ENCODE measurements at places on chromosomes 5 and 9. TPM values are rescaled to one million over a fixed set of nuclear protein-coding genes. Genes with fewer than 3 reads are reported as not detected.

Gene FRMD3
- 5.0 TPM for total RNA-seq

GRCh38 chr5:122102825-122103224, 24.8 kb upstream of the LOX start:
- DNase-seq, result no peak

DNA sequence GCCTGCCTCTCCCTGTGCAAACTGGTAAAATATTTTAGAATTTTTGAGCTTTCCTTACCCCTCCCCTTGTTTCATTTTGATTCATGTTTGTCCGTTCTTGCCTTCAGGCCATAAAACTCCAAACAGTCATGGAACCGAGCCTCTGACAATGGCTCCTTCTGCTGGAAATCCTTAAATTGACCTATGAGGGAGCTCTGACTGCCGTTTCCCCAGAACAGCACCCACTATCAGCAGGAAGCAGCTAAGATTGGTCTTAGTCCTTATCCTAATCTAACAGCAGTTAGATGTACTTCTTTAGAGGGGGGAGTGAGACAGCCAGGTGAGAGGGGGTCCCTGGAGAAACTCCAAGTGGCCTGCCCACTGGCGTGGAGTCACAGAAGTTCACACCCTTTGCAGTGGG, 106.7 kb downstream of the FAM174A start:
- DNase-seq, result no peak

DNA sequence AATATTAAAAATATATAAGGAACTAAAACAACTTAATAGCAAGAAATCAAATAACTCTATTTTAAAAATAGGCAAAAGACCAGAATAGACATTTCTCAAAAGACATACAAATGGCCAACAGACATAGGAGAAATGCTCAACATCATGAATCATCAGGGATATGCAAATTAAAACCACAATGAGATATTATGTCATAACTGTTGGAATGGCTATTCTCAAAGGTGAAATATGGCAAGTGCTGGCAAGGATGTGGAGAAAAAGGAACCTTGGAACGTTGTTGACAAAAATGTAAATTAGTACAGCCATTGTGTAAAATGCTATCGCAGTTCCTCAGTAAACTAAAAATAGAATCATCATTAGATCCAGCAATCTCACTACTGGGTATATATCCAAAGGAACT, 468.5 kb downstream of the NFIB start:
- peak; percentile 57 for DNase-seq

GRCh38 chr9:81596679-81597418, 92.5 kb downstream of the TLE1 start:
- DNase-seq, result no peak

DNA sequence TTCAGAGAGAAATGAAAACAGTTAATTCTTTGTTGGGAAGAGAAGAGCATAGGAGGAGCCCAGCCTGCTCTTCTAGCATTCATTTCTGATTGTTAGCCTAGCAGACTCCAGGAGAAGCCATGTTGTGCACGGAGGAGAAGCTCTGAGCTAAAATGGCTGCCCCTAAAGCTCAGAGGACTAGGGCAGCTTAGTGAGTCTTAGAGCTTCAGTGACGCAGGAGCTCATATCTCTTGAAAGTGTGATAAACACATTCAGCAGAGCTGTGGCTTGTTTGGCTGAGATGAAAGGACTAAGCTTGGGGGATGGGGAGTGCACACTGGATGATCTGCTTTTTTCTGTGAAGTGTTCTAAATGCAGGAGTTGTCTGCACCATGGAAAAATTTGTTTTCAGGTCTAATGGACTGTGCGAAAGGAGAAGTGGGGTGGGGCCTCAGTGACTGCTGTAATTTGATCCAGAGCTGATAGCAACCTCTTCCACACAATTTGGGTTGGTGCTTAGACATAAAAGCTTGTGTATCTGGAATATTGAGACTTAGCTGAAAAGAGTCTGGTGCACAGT, 58.5 kb downstream of the ZNF462 start:
- peak; percentile 81 for DNase-seq

All from M059J (cell line).